ENCODE measurements at places on chromosomes 3 and 15. TPM values are rescaled to one million over a fixed set of nuclear protein-coding genes. Genes with fewer than 3 reads are reported as not detected.
A peak's percentile ranks its signal among the peaks of the same experiment; 100 is the strongest.

DNA sequence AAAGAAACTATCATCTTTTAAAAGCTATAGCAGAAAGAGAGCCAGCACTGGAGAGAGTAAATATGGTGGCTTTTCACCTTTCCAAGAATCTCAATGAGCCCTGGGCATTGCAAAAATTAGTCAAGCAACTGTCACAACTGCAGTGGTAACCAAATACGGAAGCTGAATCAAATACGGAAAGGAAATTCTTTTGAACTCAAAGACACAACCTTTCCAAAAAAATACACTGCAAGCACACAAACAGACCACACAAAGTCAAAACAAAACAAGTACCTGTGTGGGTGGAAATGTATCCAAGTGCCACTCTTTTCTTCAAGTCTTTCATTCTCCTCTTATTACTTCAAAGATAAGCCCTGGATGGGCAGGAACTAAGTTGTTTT lies 17.6 kb downstream of the VGLL4 start:
- no peaks in the 10 kb centered on the region for H3K36me3 ChIP-seq
- no peak overlapping the region for H3K27ac ChIP-seq
- H3K27me3 ChIP-seq: no peaks in the 10 kb centered on the region
- no peak overlapping the region for H3K4me3 ChIP-seq

GRCh38 chr3:13114811-13115575 lies 41.8 kb upstream of the IQSEC1 start:
- H3K4me3 ChIP-seq: no peak overlapping the region
- H3K27me3 ChIP-seq: no peaks in the 10 kb centered on the region
- DNase-seq: peak; percentile 65
- no peaks in the 10 kb centered on the region for H3K36me3 ChIP-seq

GRCh38 chr15:86837294-86838061 lies 757.8 kb downstream of the AGBL1 start:
- no peaks in the 10 kb centered on the region for H3K4me1 ChIP-seq
- H3K36me3 ChIP-seq: no peaks in the 10 kb centered on the region

DNA sequence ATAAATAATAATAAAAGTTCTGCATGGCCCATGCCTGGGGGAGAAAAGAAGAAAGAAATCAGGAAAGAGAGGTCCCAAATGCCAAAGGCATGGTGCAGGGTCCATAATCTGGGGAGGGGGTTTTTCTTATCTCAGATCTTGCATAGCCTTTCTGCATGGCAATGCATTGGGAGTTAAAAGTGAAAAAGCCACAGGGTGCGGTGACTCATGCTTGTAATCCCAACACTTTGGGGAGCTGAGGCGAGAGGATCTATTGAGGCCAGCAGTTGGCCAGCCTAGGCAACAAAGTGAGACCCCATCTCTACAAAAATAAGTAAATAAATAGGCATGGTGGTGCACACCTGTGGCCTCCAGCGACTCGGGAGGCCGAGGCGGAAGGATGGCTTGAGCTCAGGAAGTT lies 76.8 kb upstream of the GATA2 start:
- no peaks in the 10 kb centered on the region for H3K36me3 ChIP-seq
- DNase-seq: no peak
- H3K4me3 ChIP-seq: no peak overlapping the region
- no peak overlapping the region for H3K27ac ChIP-seq

- no peaks in the 10 kb centered on the region for H3K27me3 ChIP-seq
- no peak for DNase-seq
- H3K4me1 ChIP-seq: peaks cover 9% of the 10 kb centered on the region
- H3K36me3 ChIP-seq: peaks cover 11% of the 10 kb centered on the region
- H3K27ac ChIP-seq: no peak overlapping the region
Observed at GRCh38 chr3:111907151-111907550, 48.1 kb downstream of the PHLDB2 start.

VPS18 gene
- 28.1 TPM for total RNA-seq

SPSB4 gene
- total RNA-seq: 0.57 TPM
